ENCODE measurements at places on chromosomes 16 and 17.

GRCh38 chr17:45021607-45022287, 29.7 kb downstream of the DCAKD start:
- peak; percentile 62 for DNase-seq

DNA sequence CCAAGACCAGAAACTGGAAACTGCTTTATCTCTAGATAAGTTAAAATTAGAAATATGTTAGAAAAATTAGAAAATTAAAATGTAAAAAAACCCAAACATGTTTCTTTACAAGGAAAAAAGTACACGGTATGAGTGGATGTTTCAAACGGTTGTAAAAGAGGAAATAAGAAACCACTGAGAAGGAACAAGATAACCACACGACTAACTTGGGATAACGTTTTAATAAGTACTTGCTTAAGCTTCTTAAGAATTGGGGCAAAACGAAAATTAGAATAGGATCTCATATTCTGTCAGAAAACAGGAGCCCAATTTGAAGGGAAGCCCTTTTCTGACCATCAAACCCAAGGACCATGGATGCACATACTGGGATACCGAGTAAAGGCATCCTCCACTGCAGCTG, 31.0 kb downstream of the MBTPS1 start:
- peak; percentile 35 for DNase-seq

GRCh38 chr17:1190751-1191331, 11.1 kb upstream of the ABR start:
- no peak for DNase-seq

DNA sequence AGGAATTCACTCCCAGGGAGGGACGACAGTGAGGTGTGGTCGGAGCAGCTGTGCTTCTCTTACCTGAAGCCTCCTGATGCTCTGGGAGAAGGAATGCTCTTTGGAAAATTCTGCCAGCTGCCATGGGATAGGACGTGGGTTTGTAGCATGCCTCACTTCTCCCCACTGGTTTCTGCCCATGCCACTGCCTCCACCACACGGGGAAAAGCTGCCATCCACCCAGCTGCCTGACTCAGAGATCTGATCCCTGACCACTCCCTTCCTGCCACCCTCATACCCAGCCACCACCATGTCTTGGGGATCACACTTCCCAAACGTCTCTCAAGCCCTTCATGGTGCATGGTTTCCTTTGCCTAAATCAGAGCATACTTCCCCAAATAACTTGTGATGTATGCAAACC, 80.0 kb downstream of the CPPED1 start:
- DNase-seq: peak; percentile 14

DNA sequence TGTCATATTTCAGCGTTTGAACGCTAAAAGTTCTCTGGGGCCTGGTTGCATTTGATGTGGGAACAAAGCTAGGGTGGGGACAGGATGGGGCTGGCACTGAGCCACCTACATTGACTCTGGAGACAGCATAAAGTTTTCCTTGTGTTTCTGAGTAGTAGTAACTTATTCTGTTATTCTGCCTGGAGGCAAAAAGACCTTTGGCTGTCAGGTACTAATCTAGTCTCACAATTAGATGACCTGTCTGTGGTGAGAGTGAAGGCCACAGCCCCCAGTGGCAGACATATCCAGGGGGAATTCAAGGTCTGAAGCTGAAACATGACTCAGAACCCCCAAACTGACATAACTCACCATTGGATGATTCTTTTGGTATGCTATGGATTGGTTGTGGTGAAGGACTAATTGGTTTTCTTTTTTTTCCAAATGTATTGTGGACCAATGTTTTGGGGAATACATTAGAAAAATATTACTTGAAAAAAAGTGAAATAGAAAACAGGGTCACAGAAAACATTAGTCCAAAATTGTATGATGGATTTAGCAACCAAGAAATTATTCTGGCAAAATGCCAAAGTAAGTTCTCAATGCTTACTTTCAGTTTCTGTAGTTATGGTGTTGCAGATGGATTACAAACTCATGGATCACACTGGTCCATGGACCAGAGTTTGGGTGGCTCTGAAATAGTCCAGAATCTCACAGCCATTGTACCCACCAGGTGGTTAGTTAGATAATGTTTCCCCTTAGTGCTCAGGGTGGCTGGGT, 10.5 kb upstream of the SALL1 start:
- no peak for DNase-seq

DNA sequence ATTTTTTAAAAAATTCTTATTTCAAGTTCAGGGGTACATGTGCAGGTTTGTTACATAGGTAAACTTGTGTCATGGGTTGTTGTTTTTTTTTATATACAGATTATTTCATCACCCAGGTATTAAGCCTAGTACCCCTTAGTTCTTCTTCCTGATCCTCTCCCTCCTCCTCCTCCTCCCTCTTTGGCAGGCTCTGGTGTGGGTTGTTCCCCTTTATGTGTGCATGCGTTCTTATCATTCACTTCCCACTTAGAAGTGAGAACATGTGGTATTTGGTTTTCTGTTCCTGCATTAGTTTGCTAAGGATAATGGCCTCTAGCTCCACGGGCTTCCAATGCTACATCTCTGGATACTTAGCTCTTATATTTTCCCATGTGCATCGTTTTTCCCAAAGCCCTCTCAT, 404.4 kb downstream of the HAPSTR1 start:
- no peak for DNase-seq

- no peak for DNase-seq
Observed at GRCh38 chr17:41810659-41811548, 845 bp downstream of the P3H4 start.

- no peak for DNase-seq
Observed at GRCh38 chr17:77634710-77635109, 323.8 kb upstream of the TNRC6C start.

- no peak for DNase-seq
Observed at GRCh38 chr16:2324296-2324859, 16.1 kb downstream of the ABCA3 start.

DNA sequence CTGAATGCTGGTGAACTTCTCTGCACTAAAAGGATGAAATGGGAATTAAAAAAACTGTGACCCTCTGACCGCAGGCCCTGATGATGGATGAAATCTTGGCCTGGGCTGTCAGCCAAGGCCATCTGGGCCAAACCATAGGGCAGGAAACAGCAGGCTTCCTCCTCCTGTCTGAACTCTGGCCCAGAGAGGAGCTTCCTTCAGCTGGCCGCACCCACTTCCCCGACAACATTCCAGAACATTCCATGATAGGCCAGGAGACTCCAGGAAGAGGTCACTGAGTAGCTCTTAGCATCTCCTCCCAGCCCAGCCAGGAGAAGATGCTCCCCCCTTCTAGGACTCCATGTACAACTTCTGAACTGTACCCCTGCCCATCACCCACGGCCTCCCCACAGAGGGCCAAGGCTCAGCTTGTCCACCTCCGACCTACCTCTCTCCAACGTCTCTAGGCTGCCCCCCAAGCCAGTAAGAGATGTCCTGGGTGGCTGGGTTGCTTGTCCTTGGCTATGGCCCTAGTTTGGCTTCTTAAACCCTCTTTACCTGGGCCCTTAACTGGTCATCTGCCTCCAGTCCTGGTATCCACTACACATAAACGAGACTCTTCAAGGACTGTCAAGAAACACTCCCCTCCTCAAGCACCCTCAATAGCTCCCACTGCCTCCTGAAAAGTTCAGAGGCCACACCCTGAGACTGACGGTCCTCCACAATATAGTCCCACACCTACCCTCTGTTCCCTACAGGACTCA, 1.7 kb downstream of the RPH3AL start:
- DNase-seq: peak; percentile 22

DNA sequence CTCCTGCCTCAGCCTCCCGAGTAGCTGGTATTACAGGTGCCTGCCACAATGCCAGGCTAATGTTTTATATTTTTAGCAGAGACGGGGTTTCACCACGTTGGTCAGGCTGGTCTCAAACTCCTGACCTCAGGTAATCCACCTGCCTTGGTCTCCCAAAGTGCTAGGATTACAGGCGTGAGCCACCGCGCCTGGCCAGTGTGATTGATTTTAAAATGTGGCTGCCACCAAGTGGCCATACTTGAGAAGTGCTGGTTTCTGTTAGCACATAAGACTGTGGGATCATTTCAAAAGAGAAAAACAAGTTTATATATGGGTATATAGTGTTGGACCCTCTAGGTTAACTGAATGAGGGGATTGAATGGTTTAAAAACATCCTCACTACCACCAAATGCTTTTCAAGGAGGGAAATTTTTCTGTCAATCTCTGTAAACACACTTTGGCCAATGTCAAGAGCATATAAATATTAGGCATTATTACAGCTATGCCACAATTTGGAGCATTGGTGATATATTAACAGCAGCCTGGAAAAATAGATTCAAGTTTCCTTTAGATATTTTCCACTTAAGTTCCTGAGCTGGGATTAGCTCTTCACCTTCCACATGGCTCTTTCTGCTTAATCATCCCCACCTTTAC, 13.5 kb upstream of the DHRS13 start:
- DNase-seq: peak; percentile 68

GRCh38 chr17:15945527-15946191, 729 bp downstream of the ADORA2B start:
- peak; percentile 30 for DNase-seq

GRCh38 chr16:49443576-49443975, 70.0 kb downstream of the C16orf78 start:
- no peak for DNase-seq

DNA sequence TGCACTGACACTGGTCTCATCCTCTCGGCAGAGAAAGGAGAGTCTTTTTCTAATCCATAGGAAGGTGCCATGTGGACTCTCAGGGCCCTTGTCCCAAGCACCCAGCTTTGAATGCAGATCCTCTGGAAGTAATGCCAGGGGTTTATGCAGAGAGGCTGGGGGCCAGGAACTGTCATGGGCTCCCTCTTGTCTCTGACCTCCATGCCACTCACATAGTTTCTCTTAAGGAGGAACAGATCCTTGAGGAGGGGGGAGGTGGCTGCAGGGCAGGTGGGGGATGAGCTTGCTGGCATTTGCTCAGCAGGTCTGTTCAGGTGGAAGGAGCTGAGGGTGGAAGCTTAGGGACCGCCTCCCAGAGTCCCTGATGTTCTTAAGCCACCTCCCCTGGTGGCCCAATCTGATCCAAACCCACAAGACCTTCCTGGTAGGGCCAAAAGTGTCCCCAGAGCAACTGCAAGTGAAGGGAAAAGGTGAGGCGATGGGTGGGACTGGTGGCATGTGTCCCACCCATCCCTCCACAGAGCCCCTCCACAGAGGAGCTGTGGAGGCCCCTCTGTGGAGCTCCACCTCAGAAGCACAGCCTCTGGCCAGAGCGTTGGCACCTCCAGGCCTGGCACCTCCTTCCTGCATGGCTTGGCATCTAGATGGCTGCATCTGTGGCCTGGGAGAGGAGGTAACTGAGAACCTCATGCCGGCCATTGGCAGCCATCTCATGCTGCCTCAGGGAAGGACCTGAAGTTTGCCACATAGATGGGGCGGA, 9.2 kb downstream of the NECAB2 start:
- DNase-seq: no peak

Measured in hematopoietic multipotent progenitor cell treated with erythropoietin and hydrocortisone succinate and interleukin-3 and kit ligand, for 8 days (in vitro differentiated cells).